ENCODE measurements at places on chromosomes 3 and 15. TPM values are rescaled to one million over a fixed set of nuclear protein-coding genes. Genes with fewer than 3 reads are reported as not detected.

MYO5C gene
- 5.2 TPM for total RNA-seq

ABCF3 gene
- 34.4 TPM for total RNA-seq

SYNM gene
- total RNA-seq: 41.0 TPM

CPEB1 gene
- 4.0 TPM for total RNA-seq

TGM5 gene
- not detected for total RNA-seq

DPPA4 gene
- not detected for total RNA-seq

RNF123 gene
- total RNA-seq: 14.1 TPM

SERPINI2 gene
- not detected for total RNA-seq

DAZL gene
- not detected for total RNA-seq

ACTRT3 gene
- total RNA-seq: 2.8 TPM

STRIT1 gene
- total RNA-seq: not detected

IQCF5 gene
- not detected for total RNA-seq

SGO1 gene
- 16.0 TPM for total RNA-seq

SLC28A2 gene
- total RNA-seq: not detected

LMCD1 gene
- 92.8 TPM for total RNA-seq

FGD5 gene
- not detected for total RNA-seq

SLC25A36 gene
- 19.5 TPM for total RNA-seq

GBE1 gene
- total RNA-seq: 26.0 TPM

SCG5 gene
- total RNA-seq: 2.1 TPM

FBXO40 gene
- total RNA-seq: not detected

ROBO1 gene
- total RNA-seq: 13.2 TPM

ZNF80 gene
- not detected for total RNA-seq

LRRC2 gene
- total RNA-seq: not detected

PGBD4 gene
- 1.1 TPM for total RNA-seq

SSUH2 gene
- 0.57 TPM for total RNA-seq

CDHR4 gene
- 0.53 TPM for total RNA-seq

ITIH4 gene
- 1.4 TPM for total RNA-seq

GHSR gene
- total RNA-seq: not detected

PROS1 gene
- total RNA-seq: 7.6 TPM

CCDC54 gene
- total RNA-seq: not detected

LIPC gene
- total RNA-seq: not detected

CPN2 gene
- not detected for total RNA-seq

ROPN1B gene
- total RNA-seq: not detected

CGNL1 gene
- total RNA-seq: 2.0 TPM

CELSR3 gene
- total RNA-seq: 5.4 TPM

SCN11A gene
- total RNA-seq: not detected

TPRG1 gene
- total RNA-seq: 0.21 TPM

TMEM40 gene
- total RNA-seq: 0.29 TPM

TMEM62 gene
- 8.4 TPM for total RNA-seq

IL16 gene
- not detected for total RNA-seq

ERC2 gene
- total RNA-seq: not detected

All from A549 treated with CpdA at 1 μM for 4 hours (cell line).